ENCODE measurements at places on chromosomes 16 and 17.
A peak's percentile ranks its signal among the peaks of the same experiment; 100 is the strongest.

DNA sequence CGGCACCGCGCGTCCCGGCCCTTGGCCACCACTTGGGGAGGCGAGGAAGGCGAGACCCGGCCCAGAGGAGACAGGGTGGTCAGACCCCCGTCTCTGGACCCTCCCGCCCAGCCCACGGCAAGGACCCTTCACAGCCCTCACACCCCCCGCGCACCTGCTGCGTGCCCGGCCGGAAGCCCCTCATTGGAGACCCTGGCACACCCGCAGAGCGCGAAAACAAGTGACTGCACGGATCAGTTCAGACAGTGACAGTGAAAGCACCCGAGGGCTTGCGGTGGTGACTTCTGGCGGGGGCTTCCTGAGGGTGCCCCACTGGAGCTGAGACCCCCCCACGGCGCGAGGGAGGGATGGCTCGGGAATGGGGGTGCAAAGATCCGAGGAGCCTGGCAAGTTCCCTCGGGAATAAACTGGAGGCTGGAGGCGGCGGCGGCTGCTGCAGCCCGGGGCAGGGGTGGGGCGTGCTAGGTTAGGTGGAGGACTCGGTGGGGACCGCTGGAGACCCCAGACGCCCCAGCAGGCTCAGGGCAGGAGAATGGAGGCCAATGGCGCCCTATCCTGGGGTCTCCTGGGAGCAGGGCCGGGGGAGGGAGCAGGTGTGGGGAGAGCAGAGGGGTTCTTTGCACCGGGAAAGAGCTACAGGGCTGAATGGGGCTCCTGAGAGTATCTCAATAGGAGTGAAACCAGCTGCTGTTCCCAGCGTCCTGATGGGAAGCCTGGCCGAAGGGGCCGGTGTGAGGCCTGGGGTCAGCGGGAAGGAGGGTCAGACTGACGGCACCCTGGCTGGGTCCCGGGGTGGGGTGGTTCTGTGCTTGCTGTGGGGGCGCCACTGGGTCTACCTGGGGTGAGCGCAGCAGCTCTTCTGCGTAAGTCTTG is 824 bp upstream of the FBXL16 start:
- ATAC-seq, result no peak

GRCh38 chr17:82494236-82495055 is 25.1 kb upstream of the FOXK2 start:
- ATAC-seq, result peak; percentile 75

DNA sequence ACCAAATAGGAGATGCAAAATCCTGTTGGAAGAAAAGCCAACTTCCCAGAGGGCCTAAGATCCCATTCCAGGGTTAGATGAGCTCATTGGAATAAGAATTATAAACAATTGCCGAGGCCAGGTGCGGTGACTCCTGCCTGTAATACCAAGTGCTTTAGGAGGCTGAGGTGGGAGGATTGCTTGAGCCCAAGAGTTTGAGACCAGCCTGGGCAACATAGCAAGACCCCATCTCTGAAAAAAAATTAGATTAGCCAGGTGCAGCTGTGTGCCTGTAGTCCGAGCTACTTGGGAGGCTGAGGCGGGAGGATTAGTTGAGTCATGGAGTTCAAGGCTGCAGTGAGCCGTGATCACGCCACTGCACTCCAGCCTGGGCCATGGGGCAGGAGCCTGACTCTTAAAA is 17.8 kb upstream of the SDR42E2 start:
- no peak for ATAC-seq

DNA sequence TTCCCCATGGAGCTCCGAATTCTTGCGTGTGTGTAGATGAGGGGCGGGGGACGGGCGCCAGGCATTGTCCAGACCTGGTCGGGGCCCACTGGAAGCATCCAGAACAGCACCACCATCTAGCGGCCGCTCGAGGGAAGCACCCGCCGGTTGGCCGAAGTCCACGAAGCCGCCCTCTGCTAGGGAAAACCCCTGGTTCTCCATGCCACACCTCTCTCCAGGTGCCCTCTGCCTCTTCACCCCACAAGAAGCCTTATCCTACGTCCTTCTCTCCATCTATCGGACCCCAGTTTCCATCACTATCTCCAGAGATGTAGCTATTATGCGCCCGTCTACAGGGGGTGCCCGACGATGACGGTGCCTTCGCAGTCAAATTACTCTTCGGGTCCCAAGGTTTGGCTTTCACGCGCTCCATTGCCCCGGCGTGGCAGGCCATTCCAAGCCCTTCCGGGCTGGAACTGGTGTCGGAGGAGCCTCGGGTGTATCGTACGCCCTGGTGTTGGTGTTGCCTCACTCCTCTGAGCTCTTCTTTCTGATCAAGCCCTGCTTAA is 617 bp upstream of the SENP3 start:
- ATAC-seq, result peak; percentile 74

DNA sequence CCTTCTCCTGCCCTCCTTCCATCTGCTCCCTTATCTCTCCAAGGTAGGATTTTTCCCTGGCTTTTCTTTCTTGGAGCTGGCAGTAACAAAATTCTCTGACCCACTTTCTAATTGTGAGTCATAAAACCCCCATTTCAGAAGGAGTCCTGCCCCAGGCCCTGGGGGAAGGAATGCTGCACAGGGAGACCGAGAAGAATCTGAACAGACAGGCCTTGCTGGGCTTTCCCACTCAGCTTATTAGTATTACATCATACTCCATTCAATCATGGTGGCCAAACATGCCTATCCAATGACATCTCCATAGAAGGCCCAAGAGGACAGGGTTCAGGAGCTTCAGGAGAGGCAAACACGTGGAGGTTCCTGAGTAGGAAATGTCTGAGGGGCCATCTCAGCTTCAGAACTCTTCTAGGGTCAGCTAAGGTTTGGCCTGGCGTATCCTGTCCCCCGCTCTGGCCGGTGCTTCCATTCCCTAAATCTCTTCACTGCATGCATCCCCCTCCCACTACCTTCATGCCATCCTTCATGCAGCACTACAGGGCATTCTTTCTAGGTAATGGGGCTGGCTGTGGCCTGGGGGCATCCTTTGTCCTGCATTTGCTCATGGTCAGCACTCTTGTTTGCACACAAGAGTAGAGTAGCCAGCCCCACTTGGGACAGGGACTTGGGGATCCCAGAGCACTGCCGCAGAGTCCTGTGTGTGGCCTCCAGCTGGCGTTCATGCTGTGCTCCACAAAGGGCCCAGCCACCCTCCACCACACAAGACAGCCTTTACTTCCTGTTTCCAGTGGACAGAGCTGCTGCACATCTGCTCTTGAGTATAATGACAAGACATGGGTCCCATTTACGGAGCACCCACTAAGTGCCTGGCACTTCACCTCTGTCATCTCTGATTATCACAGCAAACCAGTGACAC is 8.2 kb downstream of the SLC6A2 start:
- no peak for ATAC-seq

DNA sequence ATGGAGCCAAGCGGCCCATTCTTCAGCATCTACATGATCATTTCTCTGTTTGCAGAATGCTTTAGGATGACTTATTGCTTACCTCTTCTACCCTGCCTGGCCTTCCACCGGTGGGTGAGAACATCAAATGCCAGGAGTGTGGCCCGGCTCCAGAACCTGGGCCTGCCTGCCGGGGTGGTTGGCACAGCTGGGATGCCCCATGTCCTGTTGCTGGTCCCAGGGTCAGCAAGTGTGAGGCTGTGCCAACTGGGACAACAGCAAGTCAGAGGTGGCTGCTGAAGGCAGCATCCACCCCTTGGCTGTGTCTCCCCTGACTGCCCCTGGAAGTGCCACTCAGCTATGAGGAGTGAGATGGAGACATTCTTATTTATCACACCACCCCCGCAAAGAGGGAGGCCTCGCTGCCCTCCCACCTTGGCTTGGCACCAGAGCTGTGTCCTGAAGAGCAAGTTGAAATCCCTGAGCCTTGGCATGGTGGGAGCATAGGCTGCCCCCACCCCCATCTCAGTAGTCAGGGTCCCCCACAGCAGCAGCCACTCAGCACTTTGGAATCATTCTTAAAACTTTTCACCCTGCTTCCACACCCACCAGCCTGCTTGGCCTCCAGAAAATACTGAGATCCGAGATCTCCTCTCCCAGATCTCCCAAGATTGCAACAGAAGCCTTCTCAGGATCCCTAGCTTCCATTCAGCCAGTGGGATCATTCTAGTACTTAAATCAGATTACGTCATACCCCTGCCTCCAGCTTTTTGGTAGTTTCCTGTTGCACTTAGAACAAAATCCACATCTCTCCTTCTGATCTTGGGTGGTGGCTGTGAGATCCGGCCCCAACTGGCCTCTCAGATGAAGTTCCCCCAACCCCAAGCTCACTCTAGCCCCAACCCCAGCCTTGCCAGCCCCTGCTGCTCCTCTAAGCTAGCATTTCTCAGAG is 127.5 kb downstream of the SOCS1 start:
- ATAC-seq, result peak; percentile 56

GRCh38 chr16:28905800-28906372 is 19.2 kb downstream of the RABEP2 start:
- ATAC-seq, result no peak

GRCh38 chr16:2121853-2122252 is 13.8 kb downstream of the PKD1 start:
- ATAC-seq, result no peak

DNA sequence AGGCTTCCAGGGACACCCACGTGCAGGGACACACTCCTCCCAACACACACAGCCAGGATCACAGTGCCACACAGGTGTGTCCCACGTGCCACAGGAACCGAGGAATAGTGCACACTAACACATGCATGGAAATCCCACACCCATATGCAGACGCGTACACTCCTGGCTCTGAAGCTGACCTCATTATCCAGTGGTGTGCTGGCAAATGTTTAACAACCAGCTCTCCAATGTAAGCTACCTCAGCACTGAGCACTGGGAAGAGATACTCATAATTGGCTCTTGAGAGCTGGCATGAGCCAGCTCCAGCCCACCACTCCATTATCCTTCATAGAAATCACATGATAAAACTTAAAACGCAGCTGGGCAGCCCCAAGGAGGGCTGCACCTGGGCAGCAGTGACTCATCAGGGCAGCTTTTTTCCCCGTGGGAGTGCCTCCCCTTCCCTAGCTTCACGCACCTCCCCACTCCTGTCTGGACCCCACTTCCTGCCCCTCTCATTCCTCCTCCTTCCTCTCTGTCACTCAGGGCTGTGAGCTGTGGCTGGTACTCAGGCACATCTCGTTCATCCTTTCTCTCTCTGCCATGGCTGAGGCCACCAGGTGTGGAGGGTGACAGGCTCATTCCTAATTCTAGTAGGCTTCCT is 14.9 kb upstream of the TBX21 start:
- ATAC-seq, result no peak

DNA sequence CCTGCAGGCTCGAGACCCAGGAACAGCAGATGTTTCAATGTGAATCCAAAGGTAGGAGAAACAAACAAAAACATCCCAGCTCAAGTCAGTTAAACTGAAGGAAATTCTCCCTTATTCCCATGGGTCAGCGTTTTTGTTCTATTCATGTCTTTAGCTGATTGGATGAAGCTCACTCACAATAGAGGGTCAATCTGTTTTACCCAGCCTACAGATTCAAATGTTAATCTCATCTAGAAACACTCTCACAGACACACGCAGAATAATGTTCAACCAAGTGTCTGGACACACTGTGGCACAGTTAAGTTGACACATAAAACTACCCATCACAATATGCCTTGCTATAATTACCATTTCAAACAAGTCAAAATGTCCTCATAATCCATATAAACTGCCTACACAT is 180.6 kb upstream of the CDH8 start:
- ATAC-seq, result no peak

DNA sequence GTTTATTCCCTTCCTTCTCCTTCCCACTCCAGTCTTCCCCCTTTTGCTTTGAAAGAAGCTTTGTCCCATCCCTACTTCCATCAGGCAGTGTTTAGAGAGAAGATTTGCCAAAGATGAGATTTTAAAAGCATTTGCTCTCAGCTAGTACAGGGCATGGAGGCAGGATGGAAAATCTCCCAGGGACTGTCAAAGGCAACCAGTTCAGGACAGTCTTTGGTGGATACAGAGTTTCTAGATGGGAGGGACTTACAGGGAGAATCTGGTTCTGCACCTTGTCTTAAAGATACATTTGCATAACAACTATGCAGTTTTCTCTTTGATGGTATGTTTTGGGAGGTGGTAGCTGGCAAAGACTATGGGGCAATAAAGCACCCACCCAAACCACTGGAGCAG is 26.2 kb downstream of the CHD9 start:
- no peak for ATAC-seq

- no peak for ATAC-seq
These were observed 177.4 kb downstream of the RBFOX1 start for GRCh38 chr16:7509963-7510601.

- peak; percentile 67 for ATAC-seq
These were observed 71.9 kb upstream of the GAS7 start for GRCh38 chr17:10270258-10270657.

DNA sequence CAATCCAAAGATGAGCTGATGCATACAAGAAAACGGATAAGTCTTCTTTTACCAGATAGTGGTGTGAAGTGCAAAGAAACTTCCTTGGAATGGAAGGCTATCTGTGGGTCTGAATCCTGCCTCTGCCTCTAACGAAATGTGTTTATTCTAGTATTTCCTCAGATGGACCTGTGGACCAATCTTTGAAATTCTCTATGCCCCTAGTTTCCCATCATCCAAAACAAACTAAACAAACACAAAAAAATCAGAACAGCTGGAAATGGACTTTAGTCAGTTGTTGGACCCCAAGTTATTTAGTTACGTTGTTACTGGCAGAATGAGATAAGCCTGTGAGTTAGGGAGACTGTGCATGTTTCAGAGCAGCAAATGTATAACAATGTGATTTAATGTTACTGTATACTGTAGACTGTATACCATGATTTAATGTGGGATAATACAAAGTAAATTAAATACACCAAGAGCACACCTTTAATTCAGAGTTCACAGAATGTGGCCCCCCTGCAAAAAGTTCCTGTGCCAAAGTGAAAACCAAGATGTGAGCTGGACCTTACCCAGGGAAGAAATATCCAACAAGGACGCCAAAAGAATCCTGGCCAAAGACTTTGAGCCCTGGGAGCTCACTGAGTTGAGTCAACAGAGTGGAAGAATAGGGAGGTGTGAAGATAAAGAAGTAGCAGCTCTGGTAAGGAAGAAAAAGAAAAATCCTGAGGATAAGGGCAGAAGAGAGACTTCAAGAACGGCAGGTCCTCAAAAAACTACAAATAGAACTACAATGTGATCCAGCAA is 255.2 kb downstream of the CNTNAP4 start:
- no peak for ATAC-seq

GRCh38 chr17:18100616-18101015 is 7.9 kb upstream of the MYO15A start:
- no peak for ATAC-seq

- ATAC-seq, result peak; percentile 42
These were observed 40.5 kb upstream of the ATP2A3 start for GRCh38 chr17:4004517-4005295.

GRCh38 chr16:81632392-81633146 is 146.5 kb upstream of the PLCG2 start:
- ATAC-seq, result no peak
